ENCODE measurements at places on chromosomes 6 and 20.

GRCh38 chr6:116385921-116386320 is 15.2 kb downstream of the DSE start:
- no peak for DNase-seq
- H3K36me3 ChIP-seq, result no peaks in the 10 kb centered on the region
- H3K27ac ChIP-seq, result no peak overlapping the region

DNA sequence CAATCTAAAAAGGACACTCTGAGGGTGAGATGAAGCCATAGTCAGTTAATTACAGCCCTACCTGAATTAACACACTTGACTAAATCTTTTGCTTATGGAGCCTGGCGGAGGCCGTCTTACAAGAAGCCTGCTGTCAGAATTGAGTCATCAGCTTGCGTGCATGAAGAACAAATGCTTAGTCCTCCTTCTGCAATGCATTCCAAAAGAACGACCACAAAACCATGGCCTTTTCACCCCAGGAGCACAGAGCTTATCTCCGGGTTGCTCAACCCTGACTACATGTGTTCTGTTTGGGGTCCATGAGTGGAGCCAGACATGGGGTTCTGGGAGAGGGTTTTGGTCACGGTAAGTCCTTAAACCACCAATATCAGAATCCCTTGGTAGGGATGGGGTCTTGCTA is 318.1 kb downstream of the CLIC5 start:
- DNase-seq, result no peak
- no peaks in the 10 kb centered on the region for H3K36me3 ChIP-seq
- H3K4me1 ChIP-seq, result no peaks in the 10 kb centered on the region

GRCh38 chr6:164887660-164888059 is 421.7 kb downstream of the C6orf118 start:
- H3K27me3 ChIP-seq, result no peaks in the 10 kb centered on the region
- no peaks in the 10 kb centered on the region for H3K36me3 ChIP-seq
- no peaks in the 10 kb centered on the region for H3K4me1 ChIP-seq

- H3K4me1 ChIP-seq, result peaks cover 12% of the 10 kb centered on the region
- DNase-seq, result peak; percentile 73
- peaks cover 20% of the 10 kb centered on the region for H3K27me3 ChIP-seq
Observed at GRCh38 chr6:16238057-16238962, at the start of gene GMPR. Gene GMPR (plus strand): TSS chr6:16238587. CDS start chr6:16238694, 107 bp downstream.

- peaks cover 16% of the 10 kb centered on the region for H3K4me1 ChIP-seq
- no peak overlapping the region for H3K4me3 ChIP-seq
- peak; percentile 76 for DNase-seq
- no peaks in the 10 kb centered on the region for H3K27me3 ChIP-seq
- no peaks in the 10 kb centered on the region for H3K36me3 ChIP-seq
Observed at GRCh38 chr6:81562169-81562568, 190.3 kb downstream of the TENT5A start.

Data from large intestine (tissue), 12 donors.